T-helper 9 cell (primary cell): ENCODE measurements at places on chromosomes 16 and 17.

GRCh38 chr16:56303066-56303715, 111.9 kb downstream of the GNAO1 start:
- no peak for DNase-seq

- no peak for DNase-seq
These were observed 371.5 kb downstream of the KIF2B start for GRCh38 chr17:54194268-54194667.

DNA sequence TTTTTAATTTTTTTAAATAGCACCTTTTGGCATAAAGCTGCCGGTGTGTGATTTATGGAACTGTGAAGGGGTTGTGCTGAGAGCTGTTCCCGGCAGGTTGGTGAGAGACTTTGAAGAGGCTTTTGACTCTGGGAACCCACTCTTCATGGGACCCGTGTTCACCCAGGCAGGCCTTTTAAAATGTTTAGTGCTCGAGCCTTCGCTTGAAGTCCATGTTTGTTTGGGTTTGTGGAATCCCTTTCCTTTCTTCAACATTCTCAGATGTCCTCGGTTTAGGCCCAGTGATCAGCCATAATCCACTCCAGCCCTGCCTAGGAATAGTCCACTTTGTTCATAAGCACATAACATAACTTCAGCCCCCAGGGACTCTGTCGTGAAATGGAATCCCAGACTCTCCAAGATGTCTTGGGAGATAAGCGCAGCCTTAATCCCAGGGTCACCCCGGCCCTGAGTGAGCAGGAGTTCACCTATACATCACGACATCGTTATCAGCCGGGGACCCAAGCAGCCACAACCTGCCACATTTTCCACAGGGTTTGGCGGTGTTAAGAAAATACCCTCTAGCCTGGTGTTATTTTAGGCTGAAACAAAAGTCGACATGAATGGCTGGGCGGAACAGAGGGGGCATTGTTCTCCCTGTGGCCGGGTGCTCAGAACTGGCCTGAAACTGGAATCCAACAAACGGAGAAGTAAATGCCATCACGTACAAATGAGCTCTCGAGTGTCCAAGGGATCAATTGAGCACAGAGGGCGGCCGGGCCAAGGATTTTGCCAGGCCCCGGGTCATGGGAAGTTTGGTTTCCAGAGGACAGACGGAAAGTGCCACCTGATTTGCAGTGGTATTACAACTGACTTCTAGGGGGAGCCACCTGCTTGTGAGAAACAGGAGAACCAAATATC, 145.7 kb upstream of the IRX3 start:
- no peak for DNase-seq

DNA sequence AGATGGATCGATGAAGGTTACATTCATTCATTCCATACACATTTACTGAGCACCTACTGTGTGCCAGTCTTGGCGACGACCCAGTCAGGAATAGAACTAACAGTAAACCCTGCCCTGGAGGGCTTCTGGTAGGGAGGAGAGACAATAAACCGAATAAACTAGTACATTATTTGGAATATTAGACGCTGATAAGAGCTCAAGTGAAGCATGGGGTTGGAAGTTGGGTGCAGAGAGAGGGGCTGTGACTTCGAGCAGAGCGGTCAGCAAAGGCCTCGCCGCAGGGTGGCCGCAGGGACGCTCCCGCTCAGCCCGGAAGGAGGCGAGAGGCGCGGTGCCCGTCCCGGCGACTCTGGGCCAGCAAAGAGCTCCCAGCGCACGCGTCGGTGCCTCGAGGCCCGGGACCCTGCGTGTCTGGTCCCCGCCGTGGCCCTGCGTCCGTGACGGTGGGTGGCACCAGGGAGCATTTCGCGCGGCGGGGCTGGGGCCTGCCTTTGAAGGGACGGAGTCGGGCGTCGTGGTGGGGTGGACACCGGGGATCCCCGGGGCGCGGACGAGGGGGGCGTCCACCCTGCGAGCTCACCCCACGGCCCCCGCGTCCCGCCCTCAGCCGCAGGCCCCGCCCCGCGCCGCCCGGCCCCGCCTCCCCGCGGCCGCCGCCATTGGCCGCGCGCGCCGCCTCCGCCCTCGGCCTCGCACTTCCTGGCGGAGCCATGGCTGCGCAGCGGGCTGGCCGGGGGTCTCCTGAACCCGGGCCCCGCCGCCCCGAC, at the start of gene KLHL36:
TSS of gene KLHL36 (plus strand) at position 684 of the 767 bp plus-strand sequence. CDS start 2,357 bp downstream, outside the sequence.
- peak; percentile 72 for DNase-seq

- no peak for DNase-seq
These were observed 7.3 kb downstream of the CANT1 start for GRCh38 chr17:79002291-79002690.

DNA sequence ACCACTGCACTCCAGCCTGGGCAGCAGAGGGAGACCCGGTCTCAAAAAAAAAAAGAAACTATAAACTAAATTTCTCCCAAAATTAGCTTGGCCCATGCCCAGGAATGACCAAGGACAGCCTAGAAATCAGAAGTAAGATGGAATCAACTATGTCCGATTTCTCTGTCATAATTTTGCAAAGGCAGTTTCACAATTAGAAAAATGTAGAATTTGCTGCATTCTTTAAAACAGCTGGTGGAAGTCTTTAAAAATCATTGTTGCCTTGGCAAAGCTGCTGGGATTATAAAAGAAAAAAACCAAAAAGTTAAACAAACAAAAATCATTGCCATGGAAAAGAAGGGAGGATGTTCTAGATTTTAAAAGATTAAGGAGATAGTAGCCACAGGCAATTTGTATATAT, 32.4 kb downstream of the WWP2 start:
- DNase-seq = no peak

- no peak for DNase-seq
These were observed 886.5 kb downstream of the CDH8 start for GRCh38 chr16:61149709-61150108.

- no peak for DNase-seq
These were observed 47.6 kb upstream of the RBBP6 start for GRCh38 chr16:24491731-24492130.

GRCh38 chr17:62573480-62574117, 53.9 kb upstream of the MRC2 start:
- no peak for DNase-seq

GRCh38 chr17:34369571-34369970, 6.5 kb upstream of the CCL1 start:
- no peak for DNase-seq

DNA sequence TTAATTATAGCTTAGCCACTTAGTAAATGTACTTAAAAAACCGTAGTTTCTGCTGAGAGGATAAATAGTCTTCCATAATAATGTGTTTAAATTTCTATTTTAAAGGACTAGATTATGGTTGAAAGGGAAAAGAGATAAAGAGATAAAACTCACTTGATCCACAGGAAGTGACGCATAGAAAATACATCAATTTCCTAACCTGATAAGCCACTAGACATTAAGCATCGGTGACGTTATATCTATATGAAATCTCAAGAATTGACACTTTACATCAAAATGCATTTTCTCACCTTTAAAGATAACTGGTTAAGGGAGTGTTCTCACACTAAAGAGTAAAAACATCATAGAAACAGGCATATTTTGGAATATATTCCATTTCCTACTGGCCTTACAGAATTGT, 5.8 kb downstream of the FBXO47 start:
- no peak for DNase-seq
